NCI-H187 (cell line): ENCODE measurements at places on chromosomes 4 and X.
A peak's percentile ranks its signal among the peaks of the same experiment; 100 is the strongest.

DNA sequence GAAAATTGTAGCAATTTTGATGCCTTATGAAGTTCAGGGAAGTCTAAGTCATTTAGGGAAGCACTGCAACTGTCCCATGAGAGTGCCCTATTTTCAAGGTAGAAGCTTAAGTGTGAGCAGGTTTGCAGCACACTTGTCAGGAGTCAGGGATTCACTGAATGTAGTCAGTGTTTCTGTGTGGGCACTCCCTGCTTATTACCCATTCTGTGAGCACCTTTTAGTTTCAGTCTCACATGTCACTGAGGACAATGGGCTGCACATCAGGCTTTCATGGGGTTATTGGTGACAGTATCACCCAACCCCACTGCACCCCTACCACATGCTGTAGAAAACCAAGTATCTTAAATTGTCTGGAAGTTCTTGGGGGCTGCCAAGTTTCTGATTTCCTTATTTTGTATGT lies 2.9 kb upstream of the CCNG2 start:
- no peak for DNase-seq

DNA sequence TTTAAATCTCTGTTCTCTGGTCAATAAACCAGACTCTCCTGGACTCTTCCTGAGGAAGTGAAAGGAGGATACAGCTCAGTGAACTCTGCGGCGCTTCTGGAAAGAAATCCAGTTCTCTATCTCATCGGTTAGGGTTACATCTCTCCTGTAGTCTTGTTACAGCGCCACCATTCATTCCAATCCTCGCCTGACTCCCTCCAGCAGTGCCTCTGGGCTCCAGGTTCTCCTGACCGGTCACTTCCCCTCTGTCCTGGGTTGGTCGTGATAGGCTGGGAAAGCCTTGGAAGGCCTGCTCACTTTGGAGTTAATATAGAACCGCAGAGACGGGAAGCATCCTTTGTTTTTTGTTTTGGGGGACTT lies 97.0 kb upstream of the STOX2 start:
- no peak for DNase-seq

DNA sequence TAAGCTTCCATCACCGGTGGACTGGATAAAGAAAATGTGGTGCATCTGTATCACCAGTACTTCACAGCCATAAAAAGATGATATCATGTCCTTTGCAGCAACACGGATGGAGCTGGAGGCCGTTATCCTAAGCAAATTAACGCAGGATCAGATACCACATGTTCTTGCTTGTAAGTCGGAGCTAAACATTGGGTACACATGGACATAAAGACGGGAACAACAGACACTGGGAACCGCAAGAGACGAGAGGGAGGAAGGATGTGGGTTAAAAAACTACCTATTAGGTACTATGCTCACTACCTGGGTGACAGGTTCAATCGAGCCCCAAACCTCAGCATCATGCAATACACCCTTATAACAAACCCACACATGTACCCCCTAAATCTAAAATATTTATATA lies 16.3 kb upstream of the IDS start:
- no peak for DNase-seq

DNA sequence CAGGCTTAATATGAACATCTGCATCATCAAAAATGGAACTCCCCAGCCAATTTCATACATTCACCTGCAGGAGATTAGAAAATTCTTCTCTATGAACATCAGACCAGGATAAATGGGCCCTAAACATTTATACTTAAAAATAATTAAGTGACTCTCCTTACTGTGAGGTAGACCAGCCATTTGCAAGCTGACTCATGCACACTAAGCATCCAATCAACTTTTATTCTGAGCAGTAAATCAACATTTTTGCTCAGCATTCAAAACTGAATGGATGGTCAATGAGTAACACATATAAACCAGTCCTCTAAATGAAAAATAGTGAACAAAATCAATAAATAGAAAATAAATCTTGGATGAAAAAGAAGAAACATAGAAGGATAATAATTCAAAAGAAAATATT lies 19.9 kb upstream of the PCDH10 start:
- no peak for DNase-seq

GRCh38 chrX:48806081-48806480 lies 4.2 kb downstream of the HDAC6 start:
- no peak for DNase-seq

DNA sequence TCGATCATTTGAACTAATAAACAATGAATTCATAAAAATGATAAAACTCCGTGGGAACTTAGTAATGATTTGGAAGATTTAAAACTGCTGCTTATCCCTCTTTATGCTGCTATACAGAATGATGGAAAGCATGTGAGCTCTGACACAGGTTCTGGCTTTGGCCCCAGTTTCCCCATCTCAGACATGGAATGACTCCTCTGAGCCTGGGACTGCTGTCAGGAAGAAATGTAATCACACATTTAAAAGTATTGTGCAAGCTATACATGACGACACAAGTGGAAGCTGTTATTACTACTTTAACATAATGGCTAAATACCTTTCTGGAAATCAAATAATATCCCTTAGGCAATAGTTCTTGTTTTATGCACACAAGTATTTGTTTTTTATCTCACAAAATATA lies 161.7 kb downstream of the DCHS2 start:
- no peak for DNase-seq

DNA sequence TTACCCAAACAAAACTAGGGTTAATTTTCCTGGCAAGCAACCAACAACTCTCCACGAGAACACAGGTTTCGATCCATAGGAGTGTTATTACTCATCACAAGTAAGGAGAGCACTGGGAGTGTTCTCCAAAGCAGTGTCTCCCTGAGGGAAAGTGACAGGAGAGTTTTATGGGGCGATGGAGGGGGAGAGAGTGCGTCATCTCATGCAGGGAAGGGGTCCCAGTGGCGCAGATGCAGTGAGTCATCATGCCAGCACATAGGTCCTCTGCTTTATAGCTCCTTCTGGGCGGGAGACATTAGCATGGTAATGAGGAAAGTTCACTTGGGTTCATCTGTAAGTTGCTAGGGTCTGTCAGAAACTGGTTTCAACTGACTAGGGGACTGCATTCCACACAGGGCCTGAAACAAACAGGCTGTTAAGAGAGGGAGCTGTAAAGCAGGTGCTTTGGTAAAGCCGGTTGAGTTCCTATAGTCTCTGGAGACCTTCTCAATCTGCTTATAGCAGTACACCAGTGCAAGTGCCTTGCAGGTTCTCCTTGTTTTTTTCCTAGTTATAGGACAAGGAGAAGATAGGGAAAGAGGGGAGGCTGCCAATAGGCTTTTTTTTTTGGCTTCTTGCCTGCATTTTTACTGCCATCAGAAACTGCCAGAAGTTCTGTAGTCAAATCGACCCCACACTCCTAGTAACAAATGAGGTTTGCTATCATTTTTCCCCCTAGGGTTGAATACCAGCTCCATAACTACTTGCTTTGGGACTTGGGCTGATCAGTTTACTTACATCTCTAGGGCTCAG lies 12.8 kb upstream of the BOD1L1 start:
- no peak for DNase-seq

GRCh38 chr4:76011700-76012387 lies 4.5 kb upstream of the CXCL9 start:
- no peak for DNase-seq

DNA sequence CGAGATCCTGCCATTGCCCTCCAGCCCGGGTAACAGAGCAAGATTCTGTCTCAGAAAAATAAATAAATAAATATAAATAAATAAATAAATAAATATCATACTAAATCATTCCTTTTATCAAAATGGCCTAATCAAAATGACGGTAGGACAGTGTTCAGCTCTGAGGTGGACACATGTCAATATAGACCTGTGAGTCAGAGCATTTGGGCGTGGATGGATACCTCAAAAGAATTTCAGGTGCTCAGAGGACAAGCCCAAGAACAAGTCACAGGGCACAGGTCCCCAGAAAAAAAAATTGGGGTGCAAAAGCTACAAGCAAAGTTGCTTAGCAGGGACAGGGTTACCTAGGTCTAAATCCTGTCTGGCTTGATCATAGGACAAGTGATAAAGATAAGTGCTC lies 204.7 kb upstream of the HS3ST1 start:
- no peak for DNase-seq

DNA sequence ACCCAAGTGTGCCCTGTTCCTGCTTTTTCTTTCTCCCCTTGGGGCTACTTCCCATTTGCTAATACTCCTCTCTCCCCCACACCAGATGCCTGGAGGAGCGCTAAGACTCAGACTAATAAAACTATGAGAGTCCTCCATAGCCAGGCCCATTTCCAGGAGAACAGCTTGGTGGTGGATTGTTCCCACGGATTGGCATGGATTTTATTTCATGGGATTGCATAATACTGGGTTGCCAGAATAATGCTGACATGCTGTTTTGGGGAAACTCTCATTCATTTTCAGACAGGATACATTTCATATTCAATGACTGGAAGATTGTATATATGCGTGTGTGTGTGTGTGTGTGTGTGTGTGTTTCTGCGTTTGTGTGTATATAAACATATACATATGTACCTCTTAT lies 447.5 kb upstream of the PITX2 start:
- DNase-seq: no peak

- no peak for DNase-seq
Measured at GRCh38 chr4:153497091-153497531, 31.0 kb downstream of the TMEM131L start.

- DNase-seq: peak; percentile 72
Measured at GRCh38 chr4:1351854-1352566, 5.0 kb downstream of the UVSSA start.

DNA sequence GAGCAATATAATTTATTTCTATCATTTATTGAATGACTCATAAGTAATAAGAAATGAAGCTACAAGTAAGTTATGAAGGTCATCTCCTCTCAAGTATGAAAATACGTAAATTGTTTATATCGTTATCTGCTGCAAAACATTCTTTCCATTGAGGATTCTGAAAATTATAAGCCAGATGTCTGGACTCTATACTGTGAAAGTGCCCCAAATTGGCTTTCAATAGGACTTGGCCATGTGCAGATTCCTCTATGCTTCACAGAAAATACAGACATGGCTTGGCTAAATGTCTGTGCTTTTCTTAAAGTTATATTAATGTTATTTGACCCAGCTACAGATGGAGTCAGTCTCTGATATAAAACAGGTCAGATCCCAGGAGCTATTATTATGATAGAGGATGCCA lies 2109.9 kb upstream of the AGA start:
- no peak for DNase-seq

GRCh38 chr4:168978001-168978700 lies 31.9 kb downstream of the CBR4 start:
- DNase-seq: no peak

DNA sequence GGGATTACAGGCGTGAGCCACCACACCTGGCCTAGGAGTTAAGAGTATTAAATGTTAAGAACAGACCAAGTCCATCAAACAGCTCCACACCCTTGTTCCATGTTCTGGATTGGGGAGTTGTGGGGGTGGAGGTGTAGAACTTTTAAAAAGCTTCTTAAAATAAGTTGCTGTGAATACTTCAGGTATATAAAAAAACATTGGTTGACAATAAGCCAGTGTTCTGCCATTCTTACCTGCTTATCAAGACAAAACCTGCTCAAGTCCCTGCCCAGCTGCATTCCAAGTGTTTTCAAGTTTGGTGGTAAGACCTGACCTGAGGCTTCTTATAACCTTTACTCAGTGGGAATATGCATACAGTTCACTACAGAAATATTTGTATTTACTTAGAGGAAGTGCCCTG lies 6.4 kb downstream of the RBM3 start:
- no peak for DNase-seq

DNA sequence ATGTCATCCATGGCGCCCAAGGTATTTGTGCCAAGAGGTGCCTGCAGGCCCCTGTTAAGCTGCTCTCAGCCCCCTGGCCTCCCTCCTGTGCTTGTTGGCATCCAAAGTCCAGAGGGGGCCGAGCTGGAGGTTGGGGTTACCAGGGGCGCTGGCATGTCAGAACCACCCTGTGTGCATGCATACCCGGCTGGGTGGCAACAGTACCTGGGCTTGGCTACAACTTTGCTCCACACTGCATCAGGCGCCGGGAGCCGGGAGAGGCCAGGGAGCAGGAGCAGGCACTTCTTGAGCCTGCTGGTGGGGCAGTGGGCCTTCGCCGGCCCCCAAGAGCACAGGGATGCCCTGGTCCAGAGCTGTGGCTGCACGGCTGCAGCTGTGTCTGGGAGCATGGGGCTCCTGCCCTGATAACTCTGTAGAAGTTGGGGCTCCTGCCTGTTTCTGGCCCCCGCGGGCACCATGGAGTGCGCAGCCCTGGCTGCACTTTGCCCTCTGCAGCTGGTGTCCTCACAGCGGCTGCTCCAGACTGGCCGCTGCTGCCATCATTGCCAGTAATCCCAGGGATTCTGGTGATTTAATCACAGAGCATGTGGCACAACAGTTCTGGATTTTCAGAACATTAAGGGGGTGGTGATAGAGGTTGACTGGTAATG lies 130.3 kb downstream of the ARHGAP10 start:
- no peak for DNase-seq

DNA sequence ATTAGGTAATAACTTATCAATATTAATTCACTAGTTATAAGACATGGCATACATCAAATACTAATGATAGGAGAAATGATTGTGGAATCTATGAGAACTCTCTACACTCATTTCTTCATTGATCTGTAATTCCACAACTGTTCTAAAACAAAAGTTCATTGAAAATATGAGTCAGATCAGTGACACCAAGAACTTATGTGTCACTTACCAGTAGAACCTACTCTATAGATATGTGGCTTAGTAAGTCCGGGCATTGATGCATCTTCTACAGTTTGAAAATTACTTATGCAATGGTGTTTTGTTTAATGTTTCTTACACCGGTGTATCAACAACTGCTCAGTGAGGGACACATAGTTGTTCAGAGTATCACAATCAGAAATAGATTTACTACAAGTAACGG lies 520.3 kb downstream of the ARAP2 start:
- DNase-seq: no peak

DNA sequence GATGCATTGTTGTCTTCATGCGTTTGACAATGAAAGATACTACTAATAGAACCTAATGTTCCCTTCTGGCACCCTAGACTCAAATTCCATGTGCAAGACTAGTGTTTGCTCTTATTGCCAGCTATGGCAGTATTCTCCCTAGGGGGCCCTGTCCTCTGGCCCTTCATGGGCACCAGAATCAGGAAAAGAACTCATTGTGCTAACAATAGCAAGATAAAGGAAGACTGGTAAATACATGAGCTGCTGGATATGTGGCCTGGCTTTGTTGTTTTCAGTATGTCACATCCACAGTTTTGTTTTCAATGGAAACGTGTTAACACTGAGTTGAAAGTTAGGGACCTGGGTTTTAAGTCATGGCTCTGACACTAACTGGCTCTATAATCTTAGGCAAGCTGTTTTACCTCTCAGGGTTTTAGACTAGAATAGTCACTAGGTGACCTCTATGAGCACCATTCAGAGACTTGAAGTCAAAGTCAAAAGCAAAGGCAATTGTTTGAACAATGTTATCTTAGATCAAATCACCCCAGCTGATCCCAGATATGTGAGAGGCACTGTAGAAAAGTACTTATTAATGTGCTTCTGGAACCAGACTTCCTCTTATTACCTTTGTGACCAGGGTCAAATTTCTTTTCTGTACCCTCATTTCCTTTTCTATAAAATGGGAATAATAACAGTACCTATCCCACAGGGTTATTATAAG lies 253.7 kb upstream of the DIAPH2 start:
- DNase-seq: no peak

- DNase-seq: no peak
Measured at GRCh38 chr4:118969359-118969758, 80.7 kb downstream of the SYNPO2 start.
